GM06990 (cell line): ENCODE measurements at places on chromosomes 5 and 9.

GRCh38 chr5:131993676-131994075 lies 17.8 kb downstream of the ACSL6 start:
- no peak for DNase-seq

DNA sequence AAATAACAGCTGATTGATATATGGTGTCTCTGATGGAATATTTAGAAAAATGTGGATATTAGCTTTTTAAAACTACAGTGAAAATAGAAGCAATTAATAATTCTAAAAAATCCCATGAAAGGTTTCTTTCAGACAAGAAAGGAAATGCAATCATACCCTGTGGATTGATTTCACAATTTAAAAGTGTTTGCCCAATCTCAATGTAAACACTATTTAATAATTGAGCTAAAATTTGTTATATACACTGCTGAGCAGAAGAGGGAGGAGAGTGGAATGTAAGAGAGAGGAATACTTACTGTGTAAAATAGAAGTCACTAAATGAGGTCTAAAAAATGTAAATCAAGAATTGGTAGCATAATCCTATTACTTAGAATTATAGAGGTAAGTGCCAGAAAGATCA lies 76.9 kb downstream of the FEM1C start:
- no peak for DNase-seq

GRCh38 chr9:27933210-27934025 lies 360.1 kb upstream of the C9orf72 start:
- DNase-seq: no peak

DNA sequence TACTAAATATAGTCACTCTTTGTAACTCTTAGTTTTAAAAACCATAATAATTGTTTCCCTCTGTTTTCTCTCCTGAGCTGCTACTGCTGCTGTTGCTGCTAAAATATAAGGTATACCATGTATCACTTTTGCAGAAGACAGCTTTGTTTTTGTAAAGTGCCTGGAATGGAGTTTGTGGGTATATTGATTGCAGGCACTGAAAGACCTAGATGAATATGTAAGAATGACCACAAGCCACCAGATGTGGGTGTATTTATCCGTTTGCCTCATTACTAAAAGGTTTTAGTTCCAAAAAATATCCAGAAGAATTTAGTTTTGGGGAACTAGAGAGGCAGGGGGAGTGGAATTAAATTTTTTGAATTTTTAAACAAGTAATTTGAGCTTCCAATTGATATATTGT lies 151.1 kb upstream of the CDKN2B start:
- no peak for DNase-seq

DNA sequence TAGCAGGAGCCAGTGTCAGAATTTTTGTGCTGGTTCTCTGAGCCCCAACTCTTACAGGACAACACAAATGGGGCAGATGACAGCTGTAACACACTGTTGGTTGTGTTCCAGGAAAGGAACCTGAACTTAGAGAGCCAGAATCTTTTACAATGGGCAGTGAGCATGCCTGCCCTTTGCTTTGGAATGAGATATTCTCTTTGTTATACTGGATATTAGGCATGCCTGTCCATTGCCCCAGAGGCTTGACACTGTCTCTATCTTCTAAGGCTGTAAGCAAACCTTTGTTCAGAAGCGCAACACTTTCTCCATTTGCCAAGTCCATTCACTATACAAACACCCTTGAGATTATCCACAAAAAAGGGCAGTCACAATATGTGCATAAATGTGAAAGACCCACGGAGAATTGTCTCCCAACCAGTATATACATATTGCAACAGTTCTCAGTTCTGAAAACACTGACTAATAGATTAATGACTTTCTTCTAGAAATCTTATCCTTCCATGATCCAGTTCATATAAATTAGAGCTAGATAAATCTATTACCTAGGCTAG lies 26.3 kb upstream of the CEP120 start:
- DNase-seq: no peak

GRCh38 chr5:177425196-177425800 lies 1.2 kb upstream of the GRK6 start:
- DNase-seq: no peak

DNA sequence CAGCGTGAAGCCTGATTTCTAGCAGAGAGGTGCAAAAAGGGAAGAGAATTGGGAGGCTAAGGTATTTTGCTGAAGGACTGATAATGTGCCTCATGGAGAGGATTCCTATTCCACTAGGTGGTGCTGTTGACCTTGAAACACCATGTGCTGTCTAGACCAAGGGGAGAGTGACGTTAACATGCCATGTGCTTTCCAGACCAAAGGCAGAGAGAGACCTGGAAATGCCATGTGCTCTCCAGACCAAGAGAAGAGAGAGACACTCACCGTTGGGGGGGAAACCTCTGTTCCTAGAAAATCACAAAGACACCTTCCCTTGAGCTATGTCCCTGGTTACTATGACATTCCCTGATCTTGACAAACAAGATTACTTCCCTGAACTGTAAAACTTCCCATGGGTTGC lies 286.0 kb upstream of the TUSC1 start:
- no peak for DNase-seq

DNA sequence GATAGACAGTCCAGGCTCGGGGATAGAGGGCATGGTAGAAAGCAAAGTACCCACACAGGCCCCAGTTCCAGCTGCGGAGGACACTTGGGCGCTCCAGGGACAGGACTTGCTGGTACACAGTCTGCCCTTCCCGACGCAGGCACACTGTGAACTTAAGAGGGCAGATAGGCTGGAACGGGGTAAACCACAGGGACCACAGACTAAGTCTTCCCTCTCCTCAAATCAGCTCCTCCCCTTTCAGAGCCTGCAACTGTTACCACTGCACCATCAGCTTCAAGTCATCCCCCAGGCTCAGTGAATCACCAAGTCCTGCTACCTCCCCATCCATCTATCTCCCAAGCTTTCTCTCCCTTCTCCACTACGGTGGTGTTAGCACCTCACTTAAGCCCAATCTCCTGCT lies 7.3 kb downstream of the GBA2 start:
- no peak for DNase-seq

DNA sequence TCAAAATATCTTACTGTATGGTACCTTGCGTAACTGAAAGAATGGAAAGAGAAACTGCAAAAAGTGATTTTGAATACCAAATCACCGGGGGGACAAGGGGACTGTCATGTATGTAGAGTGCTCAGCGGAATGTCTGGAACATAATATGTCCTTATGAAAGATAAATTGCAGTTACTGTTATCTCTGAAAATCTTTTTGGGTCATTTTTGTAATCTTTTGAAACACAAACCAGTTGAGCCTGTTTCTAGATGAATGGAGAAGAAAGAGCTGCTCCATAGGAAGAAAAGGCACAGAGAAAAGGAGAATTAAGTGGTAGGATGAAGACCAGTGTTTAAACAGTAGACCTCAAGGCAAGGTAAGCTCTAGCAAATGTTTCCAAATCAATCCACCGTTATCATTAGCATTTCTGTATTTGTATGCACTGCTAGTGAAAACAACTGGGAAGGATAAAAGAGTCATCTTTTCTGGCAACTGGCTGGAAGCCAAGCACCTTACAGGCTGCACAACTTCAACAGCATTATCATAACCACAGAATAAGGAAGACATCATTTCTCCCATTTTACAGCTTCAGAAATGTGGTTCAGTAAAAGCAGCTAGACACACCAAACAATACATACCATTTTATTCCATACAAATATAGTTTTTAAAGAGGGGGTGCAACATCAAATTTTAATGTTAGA lies 158.5 kb downstream of the TRPM3 start:
- no peak for DNase-seq

DNA sequence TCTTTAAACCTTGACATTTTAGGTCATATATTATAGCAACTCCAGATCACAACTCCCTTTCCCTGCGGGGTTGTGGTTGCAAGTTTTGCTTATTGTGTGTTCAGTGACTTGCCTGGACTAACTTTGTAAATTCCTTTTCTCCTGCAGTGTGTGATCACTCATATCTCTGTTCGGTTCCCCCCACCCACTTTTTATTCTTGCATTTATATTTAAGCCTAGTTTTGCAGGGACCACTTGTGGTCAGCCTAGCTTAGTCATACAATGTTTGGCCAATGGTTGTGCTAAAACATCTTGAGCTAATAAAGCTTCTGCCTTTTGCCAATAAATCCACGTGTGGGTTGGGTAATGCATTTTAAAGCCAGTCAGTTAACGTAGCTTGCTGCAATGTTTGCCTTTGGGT lies 146.5 kb upstream of the IRX4 start:
- DNase-seq: no peak
